ENCODE measurements at places on chromosomes 5 and 9. TPM values are rescaled to one million over a fixed set of nuclear protein-coding genes. Genes with fewer than 3 reads are reported as not detected.

The PCDHA8 gene
- not detected for total RNA-seq

The OTP gene
- not detected for total RNA-seq

GRCh38 chr5:131511934-131512333 lies 123.1 kb downstream of the RAPGEF6 start:
- peaks cover 47% of the 10 kb centered on the region for H3K4me1 ChIP-seq
- H3K27me3 ChIP-seq, result no peaks in the 10 kb centered on the region
- no peak overlapping the region for H3K27ac ChIP-seq
- no peak overlapping the region for H3K4me3 ChIP-seq
- H3K36me3 ChIP-seq, result peaks cover 34% of the 10 kb centered on the region
- DNase-seq, result no peak

GRCh38 chr9:75142202-75142601 lies 53.9 kb downstream of the OSTF1 start:
- H3K27me3 ChIP-seq, result no peaks in the 10 kb centered on the region
- no peak for DNase-seq
- H3K27ac ChIP-seq, result peak overlapping the region; percentile 60

DNA sequence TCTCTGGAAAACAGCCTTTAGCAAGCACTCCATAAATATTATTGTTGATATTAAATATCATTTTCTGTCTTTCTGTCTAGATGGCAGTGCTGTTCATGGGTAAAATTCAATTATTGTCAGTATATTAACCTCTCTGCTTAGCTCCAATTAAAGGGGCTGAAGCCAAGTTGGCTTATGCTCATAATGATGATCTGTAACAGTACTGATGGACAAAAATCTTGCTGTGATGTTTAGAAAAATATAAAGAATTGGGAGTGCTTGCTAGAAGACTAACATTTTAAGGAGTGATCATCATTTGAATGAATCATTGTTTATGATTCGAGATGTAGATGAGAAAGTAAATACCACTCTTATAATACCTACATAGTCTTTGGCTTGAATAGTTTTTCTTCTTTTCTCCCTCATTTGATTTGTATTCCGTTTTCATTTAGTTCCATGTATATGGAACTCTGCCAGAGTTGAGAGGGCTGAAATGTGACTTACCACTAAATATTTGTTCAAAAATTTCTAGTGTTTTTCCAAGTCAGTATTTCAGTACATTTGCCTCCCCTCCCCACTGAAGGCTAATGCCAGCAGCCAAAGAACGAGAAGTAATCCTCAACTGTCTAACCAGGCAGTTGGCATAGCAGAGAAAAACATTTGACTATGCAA lies 538.3 kb downstream of the CSNK1G3 start:
- no peak overlapping the region for H3K4me3 ChIP-seq
- no peak overlapping the region for H3K27ac ChIP-seq
- DNase-seq, result no peak

- H3K36me3 ChIP-seq, result peaks cover 28% of the 10 kb centered on the region
- H3K4me1 ChIP-seq, result peaks cover 42% of the 10 kb centered on the region
- no peaks in the 10 kb centered on the region for H3K27me3 ChIP-seq
- DNase-seq, result peak; percentile 25
These were observed 4.2 kb downstream of the CCNI2 start for GRCh38 chr5:132751444-132751843.

GRCh38 chr5:172906436-172906835 lies 52.8 kb upstream of the RPL26L1 start:
- no peak overlapping the region for H3K4me3 ChIP-seq
- DNase-seq, result no peak
- no peaks in the 10 kb centered on the region for H3K27me3 ChIP-seq
- H3K27ac ChIP-seq, result no peak overlapping the region

DNA sequence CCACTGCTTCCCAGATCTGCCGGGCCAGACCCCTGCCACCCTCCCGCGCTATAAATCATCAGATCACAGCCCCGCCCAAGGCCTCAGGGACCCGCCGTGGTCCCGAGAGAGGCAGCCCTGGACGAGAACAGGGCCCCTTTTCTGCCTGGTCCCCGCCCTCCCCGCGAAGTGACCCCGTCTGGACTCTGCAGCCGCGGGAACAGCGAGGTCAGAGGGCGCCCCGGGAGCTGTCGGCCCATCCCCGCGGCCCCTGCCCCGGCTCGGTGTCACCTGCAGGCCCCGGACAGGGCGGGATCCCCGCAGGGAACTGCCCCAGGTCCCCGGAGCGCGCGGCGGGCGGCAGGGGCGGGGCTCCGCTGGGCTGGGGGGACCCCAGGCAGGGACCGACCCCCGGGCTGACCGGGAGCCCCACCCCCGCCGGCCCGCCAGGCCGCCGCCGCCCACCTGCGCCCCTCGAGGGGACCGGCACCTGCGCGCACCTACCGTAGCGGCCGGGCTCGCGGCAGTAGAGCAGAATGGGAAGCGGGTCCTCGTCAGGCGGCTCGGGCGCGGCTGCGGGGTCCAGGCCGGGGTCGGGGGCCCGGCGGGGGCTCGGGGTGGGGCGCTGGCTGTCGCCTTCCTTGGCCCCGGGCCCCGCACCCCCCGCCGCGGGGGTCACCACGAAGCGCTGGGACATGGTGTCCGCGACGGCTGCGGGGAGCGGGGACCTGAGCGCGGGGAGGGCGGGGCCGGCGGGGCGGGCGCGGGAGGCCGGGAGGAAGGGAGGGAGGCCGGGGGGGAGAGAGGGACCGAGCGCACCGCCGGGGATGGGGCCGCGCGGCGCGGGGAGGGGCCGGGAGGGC lies 43.5 kb upstream of the SLC12A7 start:
- peaks cover 35% of the 10 kb centered on the region for H3K27me3 ChIP-seq
- H3K4me3 ChIP-seq, result no peak overlapping the region
- H3K36me3 ChIP-seq, result no peaks in the 10 kb centered on the region

GRCh38 chr9:98709968-98710965 lies 1.5 kb upstream of the GABBR2 start:
- peaks cover 65% of the 10 kb centered on the region for H3K27me3 ChIP-seq
- no peaks in the 10 kb centered on the region for H3K4me1 ChIP-seq
- no peaks in the 10 kb centered on the region for H3K36me3 ChIP-seq
- H3K27ac ChIP-seq, result no peak overlapping the region
- DNase-seq, result no peak
- H3K4me3 ChIP-seq, result peak overlapping the region; percentile 33

DNA sequence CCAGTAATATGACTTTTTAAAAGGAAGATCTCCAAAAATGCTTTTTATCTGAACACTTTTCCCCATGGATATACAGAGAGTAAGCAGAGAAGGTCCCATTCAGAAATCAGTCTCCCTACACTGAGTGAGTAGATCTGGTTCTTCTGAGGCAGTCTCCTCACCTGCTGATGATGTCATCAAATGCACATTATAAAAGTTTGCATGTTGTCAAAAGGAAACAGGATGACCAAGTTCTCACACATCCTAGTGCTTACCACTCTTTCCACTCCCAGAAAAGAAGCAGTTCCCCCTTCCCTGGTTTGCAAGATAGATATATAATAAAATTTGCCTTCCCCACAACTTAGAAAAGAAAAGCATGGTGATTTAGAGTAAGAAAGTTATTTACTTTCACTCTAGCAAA lies 180.5 kb downstream of the RAB3C start:
- DNase-seq, result no peak
- no peaks in the 10 kb centered on the region for H3K27me3 ChIP-seq
- no peak overlapping the region for H3K4me3 ChIP-seq
- H3K27ac ChIP-seq, result no peak overlapping the region
- H3K4me1 ChIP-seq, result peaks cover 14% of the 10 kb centered on the region

DNA sequence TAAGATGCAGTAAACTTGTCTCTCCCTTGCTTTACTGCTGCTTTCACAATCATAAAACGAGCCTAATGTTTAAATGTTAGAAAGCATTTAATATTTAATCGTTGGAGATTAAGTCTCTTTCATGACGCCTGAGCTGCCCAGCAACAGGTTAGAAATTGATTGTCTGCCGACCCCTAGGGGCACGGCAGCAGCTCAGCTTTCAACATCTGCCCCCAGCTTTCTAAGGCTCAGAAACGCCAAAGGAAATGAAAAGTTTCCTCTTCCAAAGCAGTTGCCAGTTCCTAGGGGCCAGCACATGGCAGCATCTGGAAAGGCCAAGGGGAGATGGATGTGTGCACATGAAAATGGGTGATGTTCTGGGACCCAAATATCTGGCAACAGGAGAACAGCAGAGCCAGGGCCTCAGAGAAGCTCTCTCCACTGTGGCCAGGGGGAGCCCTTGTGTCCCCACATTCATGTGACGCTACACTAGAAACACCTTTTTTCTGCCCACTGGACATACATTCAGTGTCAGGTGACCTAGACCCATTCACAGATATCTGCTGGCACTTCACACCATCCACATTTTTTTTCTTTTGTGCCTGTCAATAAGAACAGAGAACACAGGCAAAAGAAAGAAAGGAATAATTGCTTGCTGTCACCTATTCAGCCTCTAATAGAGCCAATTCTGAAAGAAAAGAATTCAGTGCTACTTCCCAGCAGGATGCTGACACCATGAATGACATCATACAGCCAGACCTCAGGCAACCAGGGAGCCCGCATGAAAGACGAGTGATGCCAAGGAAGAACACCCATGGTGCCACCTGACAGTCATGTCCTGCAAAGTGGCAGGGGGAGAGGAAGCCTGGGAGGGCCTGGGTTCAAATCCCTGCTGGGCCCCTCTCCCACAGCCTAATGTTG lies 205.0 kb upstream of the TAS2R1 start:
- no peaks in the 10 kb centered on the region for H3K4me1 ChIP-seq
- H3K27ac ChIP-seq, result no peak overlapping the region
- no peak for DNase-seq
- H3K36me3 ChIP-seq, result no peaks in the 10 kb centered on the region

- H3K4me1 ChIP-seq, result no peaks in the 10 kb centered on the region
- DNase-seq, result no peak
- H3K4me3 ChIP-seq, result no peak overlapping the region
- H3K27ac ChIP-seq, result no peak overlapping the region
- no peaks in the 10 kb centered on the region for H3K27me3 ChIP-seq
- no peaks in the 10 kb centered on the region for H3K36me3 ChIP-seq
These were observed 21.3 kb downstream of the SEMA6A start for GRCh38 chr5:116553366-116553765.

The C1QTNF3 gene
- 1.8 TPM for total RNA-seq

- no peak overlapping the region for H3K4me3 ChIP-seq
- peaks cover 9% of the 10 kb centered on the region for H3K4me1 ChIP-seq
- H3K27ac ChIP-seq, result no peak overlapping the region
- peaks cover 14% of the 10 kb centered on the region for H3K27me3 ChIP-seq
- no peaks in the 10 kb centered on the region for H3K36me3 ChIP-seq
These were observed 134.0 kb upstream of the EGFLAM start for GRCh38 chr5:38124321-38124720.

DNA sequence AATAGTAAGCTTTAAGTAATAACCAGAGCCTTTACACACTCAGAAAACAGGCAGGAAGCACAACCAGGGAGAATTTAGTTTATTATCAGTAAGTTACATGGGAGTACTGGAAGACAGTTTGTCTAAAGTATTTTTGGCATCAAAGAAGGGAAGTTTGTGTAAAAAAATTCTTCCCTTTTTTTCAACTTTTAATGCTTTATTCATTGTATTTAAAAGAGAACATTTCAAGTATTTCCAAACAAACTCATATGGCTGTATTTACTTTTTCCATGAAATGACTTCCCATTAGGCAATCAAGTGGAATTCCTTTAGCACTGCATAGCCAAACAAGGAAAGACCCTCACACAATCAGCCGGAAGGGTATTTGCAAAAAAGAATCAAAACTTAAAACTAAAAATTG lies 26.7 kb downstream of the RNF145 start:
- H3K4me3 ChIP-seq, result no peak overlapping the region
- peaks cover 40% of the 10 kb centered on the region for H3K36me3 ChIP-seq
- H3K27ac ChIP-seq, result no peak overlapping the region
- no peak for DNase-seq
- H3K4me1 ChIP-seq, result peaks cover 65% of the 10 kb centered on the region
- no peaks in the 10 kb centered on the region for H3K27me3 ChIP-seq

- no peak overlapping the region for H3K4me3 ChIP-seq
- peaks cover 6% of the 10 kb centered on the region for H3K4me1 ChIP-seq
- no peak for DNase-seq
- H3K27ac ChIP-seq, result no peak overlapping the region
These were observed 31.8 kb downstream of the FAXDC2 start for GRCh38 chr5:154818471-154819116.

DNA sequence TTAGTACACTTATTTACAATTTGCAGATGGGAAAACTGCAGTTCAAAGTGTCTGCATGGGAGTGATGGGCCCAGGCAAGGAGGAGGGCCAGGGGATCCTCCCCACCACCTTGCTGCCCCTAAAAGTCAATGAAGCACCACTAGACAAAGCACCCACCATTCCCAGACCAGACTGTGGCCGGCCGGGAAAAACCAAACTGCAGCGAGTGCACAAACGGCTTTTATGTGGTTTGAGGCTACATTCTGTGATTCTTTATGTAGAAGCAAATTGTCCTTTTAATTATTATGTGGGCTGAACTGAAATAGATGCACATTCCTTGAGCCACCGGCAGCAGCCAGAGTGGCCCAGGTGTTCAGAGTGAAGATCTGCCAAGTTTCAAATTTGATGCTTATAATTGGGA lies 585.3 kb upstream of the KLF4 start:
- H3K27ac ChIP-seq, result no peak overlapping the region
- no peak overlapping the region for H3K4me3 ChIP-seq
- no peaks in the 10 kb centered on the region for H3K36me3 ChIP-seq

The TAS2R1 gene
- total RNA-seq, result not detected

DNA sequence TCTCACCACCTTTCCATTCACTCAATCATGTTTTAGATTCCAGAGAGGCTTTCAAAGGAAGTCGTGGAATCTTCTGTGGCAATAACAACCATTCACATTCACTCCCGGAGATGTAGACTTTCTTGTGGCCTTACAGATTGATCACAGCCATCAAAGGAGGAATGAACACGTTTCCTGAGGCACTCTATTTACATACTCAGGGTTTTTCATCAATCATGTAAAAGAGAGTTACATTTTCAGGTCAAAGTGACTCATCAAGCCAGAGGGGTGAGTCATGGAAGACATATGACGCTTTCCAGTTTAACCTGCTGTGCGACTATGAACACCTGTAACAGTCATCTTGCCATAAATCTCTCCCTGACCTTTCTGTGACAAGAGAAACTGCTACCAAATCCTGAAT lies 39.3 kb upstream of the RAD23B start:
- H3K4me1 ChIP-seq, result peaks cover 29% of the 10 kb centered on the region
- H3K27ac ChIP-seq, result peak overlapping the region; percentile 80

DNA sequence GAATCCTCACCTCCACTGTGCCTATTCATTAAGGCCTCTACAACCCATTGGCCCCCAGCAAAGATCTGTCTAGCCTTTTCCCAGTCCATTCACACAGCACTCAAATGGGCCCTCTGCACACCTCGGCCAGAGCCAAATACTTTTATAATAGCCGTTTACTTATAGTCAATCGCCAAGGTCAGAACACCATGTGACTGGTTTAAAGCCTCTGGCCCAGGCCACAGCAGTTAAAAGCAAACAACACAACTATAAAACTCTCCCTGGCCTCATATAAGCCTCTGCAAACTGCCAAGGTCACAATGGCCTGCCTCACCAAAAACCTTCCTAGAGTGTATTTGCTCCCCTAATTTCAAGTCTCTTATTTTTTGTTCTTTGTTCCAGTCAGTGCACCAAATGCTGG lies 562.6 kb downstream of the CAAP1 start:
- H3K36me3 ChIP-seq, result no peaks in the 10 kb centered on the region
- H3K27me3 ChIP-seq, result no peaks in the 10 kb centered on the region
- no peak overlapping the region for H3K27ac ChIP-seq
- H3K4me3 ChIP-seq, result no peak overlapping the region
- no peak for DNase-seq

The ZNF883 gene
- 2.1 TPM for total RNA-seq

GRCh38 chr9:4596165-4596922 lies 65.8 kb upstream of the PLPP6 start:
- no peaks in the 10 kb centered on the region for H3K36me3 ChIP-seq
- H3K4me3 ChIP-seq, result no peak overlapping the region
- H3K4me1 ChIP-seq, result peaks cover 30% of the 10 kb centered on the region
- peak; percentile 34 for DNase-seq
